ENCODE measurements at places on chromosomes 1 and 21. TPM values are rescaled to one million over a fixed set of nuclear protein-coding genes. Genes with fewer than 3 reads are reported as not detected.

- DNase-seq, result no peak
These were observed 5.8 kb upstream of the ETV3L start for GRCh38 chr1:157105298-157105987.

DNA sequence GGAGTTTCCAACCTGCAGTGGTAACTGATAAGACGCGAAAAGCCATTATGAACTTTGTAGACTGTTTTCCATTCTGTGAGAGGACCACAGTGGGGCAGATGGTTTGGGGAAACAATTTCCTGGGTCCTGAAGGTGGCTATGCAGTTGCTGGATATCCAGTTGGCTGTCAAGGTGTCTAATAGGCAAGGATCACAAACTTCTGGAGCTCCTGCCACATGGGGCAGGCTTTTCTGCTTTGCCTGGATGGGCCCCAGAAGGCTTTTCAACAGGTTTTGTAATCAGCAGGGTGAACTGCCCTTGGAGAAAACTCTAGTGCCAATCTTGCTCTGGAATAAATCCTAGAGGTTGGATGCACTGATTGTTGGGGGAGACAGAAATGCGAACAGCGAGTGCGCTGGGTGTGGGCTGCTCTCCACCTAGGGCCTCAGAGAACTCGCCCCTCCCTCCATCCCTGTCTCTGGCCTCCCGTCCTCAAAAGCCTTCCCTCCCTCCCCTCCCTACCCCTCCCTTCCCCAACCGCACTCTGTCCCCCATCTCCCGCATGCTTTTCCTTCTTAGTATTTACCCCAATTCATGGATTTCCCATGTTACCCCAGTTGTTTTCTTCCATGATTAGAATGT lies 210.3 kb upstream of the USP24 start:
- no peak for DNase-seq

TMEM82 gene
- not detected for total RNA-seq

DNA sequence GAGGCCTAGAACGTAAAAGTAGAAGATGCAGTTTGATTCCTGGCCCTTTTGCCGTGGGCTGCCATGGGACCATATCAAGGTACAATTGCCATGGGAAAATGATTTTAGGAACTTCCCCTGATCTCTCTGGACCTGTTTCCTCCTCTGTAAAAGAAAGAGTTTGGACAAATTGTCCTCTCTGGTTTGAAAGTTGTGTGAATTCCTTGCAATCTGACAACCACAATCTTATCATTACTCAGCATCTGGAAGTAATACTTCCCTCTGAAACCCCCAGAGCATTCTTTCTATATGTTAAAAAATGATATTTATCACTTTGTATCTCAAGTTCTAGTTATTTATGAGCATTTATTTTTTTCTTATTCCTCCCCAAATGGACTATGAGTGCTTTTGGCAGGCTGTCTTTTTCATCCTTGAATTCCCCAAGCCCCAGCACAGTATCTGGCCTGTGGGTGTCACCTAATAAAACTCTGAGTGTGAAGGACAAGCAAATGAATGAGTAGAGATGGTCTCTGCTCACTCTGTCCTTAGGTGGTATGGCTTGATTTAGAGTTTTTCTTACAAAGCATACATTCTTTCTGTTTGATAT lies 181.1 kb downstream of the DYRK1A start:
- DNase-seq, result no peak

OR10Z1 gene
- total RNA-seq, result not detected

CTNNBIP1 gene
- total RNA-seq, result 13.4 TPM

CDA gene
- total RNA-seq, result 1.9 TPM
